ENCODE measurements at places on chromosomes 4 and X.

GRCh38 chr4:48108309-48109073, 25.6 kb downstream of the TXK start:
- DNase-seq = no peak

DNA sequence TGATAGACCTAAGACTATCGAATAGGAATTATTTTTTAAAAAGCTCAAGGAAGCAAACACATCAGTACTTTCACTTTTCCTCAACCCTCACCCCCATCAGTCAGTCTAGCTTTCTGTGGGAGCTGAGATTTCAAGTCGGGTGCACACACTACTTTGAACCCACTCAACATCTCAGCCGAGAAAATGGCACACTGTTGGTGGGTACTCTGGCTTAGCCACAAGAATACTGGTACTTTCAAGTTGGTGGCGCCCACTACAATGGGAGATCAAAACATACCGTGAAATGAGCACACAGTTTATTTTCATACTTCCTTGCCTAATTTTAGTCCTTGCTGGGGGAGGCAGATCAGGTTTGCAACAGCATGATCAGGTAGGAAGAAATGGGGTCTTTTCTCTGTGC, 10.2 kb downstream of the CD40LG start:
- peak; percentile 53 for DNase-seq

- no peak for DNase-seq
Observed at GRCh38 chr4:58491620-58492019, 1381.4 kb upstream of the IGFBP7 start.

- DNase-seq = no peak
Observed at GRCh38 chr4:156775813-156776212, 195.8 kb downstream of the PDGFC start.

DNA sequence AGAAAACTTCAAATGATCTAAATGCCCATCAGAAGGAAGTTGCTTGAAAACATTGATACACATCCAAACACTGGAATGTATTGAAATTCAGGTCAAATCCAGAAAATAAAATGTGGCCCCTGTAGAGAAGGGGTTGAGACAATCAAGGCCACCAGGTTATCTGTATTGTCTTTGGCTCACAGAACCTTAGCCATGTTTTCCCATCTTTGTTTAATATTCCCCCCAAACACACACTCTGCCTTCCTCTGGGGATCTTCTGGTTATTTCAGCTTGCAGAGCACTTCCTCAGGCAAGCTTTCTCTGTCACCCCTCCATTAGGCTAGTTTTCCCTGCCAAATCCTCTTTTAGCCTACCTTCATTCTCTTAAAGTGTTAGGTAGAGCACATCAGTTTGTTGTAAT, 30.5 kb downstream of the PAGE2 start:
- DNase-seq = no peak

DNA sequence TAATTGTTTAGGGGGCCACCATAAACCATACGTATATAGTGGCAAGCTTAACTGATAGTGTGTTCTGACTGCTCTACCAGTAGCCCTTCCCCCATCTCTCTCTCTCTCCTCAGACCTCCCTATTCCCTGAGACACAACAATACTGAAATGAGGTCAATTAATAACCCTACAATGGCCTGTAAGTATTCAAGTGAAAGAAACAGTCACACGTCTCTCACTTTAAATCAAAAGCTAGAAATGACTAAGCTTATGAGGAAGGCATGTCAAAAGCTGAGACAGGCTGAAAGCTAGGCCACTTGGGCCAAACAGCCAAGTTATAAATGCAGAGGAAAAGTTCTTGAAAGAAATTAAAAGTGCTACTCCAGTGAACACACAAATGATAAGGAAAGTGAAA, 78.0 kb downstream of the PRDM5 start:
- DNase-seq = peak; percentile 31

DNA sequence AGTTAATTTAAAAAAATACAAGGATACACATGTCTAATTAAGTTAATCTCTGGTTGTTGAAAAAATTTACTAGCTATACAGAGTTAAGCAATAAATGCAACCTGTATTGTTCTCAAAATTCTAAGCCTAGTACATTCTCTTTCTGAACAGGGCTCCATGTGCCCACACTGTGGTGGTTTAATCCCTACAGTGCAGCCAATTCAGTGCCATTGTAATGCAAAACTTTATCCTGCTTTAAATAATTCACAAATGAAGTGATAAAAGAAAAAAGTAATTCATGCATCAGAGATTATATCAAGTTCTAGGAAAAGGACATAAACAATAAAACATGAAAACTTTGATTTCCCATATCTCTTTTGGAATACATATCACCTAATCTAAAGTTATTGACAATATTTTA, 1089.2 kb downstream of the C4orf33 start:
- no peak for DNase-seq

GRCh38 chrX:133979641-133980230, 5.7 kb downstream of the GPC3 start:
- no peak for DNase-seq

GRCh38 chr4:172245516-172245915, 432.3 kb downstream of the GALNTL6 start:
- DNase-seq = no peak

GRCh38 chrX:80016182-80016581, 1.6 kb downstream of the TBX22 start:
- no peak for DNase-seq

- no peak for DNase-seq
Observed at GRCh38 chr4:25956260-25956659, 42.2 kb downstream of the SMIM20 start.

- DNase-seq = no peak
Observed at GRCh38 chr4:177107288-177107921, 202.3 kb upstream of the NEIL3 start.

GRCh38 chrX:20693078-20693477, 426.4 kb upstream of the RPS6KA3 start:
- no peak for DNase-seq

GRCh38 chrX:87388381-87388780, 129.2 kb upstream of the KLHL4 start:
- DNase-seq = no peak

GRCh38 chrX:135480076-135480475, 40.4 kb upstream of the INTS6L start:
- DNase-seq = no peak

GRCh38 chr4:79042079-79042674, 102.9 kb upstream of the PAQR3 start:
- no peak for DNase-seq

GRCh38 chrX:47245156-47245555, 12.3 kb downstream of the USP11 start:
- DNase-seq = no peak

GRCh38 chrX:104995546-104995945, 224.9 kb downstream of the TEX13A start:
- DNase-seq = no peak

DNA sequence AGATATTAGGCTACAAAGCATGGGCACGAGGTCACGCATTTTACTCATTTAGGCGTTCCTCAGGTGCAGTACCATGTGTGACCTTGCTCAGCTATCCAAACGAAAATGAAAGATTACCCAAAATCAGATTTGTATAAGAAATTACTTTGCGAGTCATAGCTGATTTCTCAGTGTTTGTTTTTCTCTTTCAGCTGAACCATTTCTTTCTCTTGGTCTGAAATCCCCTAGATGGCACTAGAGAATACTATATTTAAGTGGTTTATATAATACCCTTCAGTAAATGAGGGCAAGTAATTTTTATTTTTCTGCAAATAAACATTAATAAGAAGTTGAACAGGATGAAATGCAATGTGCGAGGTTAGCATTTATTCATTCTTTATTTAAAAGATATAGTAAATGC, 496.6 kb downstream of the STIM2 start:
- DNase-seq = no peak

DNA sequence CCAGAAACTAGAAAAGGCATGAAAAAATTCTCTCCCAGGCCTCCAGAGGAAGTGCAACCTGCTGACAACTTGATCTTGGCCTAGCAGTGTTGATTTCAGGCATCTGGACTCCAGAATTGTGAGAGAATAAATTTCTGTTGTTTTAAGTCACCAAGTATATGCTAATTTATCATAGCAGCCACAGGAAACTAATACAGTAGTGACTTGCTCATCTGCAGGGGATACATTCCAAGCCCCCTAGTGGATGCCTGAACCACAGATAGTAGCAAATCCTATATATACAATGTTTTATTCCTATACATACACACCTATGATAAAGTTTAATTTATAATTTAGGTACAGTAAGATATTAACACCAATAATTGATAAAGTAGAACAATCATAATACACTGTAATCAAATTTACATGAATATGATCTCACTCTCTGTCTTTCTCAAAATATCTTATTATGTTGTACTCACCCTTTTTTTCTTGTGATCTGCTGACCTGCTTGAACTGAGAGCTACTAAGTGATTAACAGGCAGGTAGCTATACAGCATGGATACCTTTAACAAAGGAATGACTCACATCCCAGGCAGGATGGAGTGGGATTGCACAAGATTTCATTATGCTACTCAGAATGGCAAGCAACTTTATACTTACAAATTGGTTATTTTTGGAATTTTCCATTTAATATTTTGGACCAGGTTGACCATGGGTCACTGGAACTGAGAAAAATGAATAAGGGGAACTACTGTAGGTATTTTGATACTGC, 501.1 kb downstream of the KCNIP4 start:
- DNase-seq = no peak

DNA sequence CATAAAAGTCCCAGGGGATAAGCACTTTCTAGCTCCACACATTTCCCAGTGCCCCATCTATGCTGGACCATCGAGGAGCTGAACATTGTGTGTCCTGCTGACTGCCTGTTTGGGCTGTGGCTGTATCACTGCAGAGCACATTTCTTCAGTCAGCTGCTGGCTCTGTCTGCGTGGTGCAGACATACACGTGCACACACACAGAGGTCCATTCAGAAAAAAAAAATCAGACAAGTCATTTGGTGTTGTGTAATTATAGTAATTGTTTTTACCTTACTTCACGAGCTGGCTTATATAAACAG, 1.1 kb upstream of the PDLIM3 start:
- DNase-seq = no peak

DNA sequence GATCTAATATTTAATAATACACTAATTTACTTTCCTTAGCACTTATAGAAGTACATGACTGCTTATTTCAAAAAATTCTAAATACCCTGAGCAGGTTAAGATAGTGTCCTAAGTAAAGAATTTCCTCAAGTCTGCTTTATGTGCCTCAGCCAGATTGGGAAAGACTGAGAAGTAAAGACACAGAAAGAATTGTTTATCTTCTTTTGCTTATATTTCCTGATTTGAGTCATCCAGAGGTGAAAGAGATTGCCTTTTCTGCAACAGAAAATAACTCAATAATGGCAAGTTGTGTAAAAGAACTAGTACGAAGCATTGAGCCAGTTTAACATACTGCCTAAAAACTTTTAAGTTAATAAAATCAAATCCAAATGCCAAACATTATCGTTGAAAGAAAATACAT, 45.0 kb downstream of the NAF1 start:
- no peak for DNase-seq

GRCh38 chr4:9832640-9833039, 51.2 kb downstream of the DRD5 start:
- no peak for DNase-seq

GRCh38 chrX:150449313-150449712, 86.2 kb downstream of the MAMLD1 start:
- DNase-seq = no peak

GRCh38 chr4:54062392-54062791, 2.0 kb downstream of the CHIC2 start:
- no peak for DNase-seq

DNA sequence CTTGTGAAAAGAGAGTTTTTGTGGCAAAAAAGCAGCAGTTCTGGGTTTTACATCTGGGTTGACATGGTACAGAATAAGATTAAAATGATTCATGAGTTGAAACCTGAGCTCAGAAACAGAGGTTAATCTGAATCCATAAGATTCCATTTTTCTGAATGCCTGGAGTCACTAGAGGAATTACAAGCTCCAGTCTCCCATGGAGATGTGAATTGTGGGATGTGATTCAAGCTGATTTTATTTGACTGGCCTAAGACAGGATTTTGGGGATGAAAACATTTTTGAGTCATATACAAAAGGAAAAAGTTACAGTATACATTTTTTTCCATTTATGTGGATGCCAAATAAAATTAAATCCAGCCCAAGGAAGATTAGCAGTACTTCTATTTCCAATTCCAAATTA, 161.1 kb downstream of the RBM46 start:
- DNase-seq = no peak

DNA sequence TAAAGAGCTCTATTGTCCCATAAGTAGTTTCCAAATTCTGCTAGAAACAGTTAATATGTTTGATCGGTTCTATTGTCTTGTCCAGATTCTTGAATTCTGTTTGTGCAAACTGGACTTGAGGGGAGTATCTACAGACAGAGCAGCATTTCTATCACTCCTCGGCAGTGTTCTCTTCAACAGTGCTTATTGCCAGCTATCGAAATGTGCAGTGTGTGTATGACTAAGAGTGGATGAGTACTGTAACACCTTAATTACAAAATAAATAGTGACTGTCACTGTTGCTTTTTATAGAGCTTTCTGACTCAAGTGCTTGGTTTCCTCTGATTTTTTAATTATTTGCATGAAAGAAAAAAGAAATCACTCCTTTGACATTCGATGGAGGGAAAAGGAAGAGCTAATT, 274.6 kb downstream of the RPA4 start:
- DNase-seq = no peak

- no peak for DNase-seq
Observed at GRCh38 chr4:75668596-75668995, 4.6 kb downstream of the G3BP2 start.

DNA sequence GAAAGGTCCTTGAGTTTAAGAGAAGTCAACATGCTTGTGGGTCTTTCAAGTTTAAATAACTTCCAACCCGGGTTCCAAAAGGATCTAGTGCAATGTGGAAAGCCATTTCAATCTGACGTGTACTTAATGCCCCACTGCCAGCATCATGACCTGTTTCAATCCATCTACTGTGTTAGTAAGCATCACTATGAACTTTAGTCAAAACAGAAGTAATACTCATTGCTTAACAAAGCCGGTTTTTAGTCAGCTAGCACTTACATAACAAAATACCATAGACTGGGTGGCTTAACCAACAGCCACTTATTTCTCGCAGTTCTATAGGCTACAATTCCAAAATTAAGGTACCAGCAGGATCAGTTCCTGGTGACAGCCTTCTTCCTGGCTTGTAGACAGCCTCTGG, 677.5 kb downstream of the DMD start:
- DNase-seq = no peak

DNA sequence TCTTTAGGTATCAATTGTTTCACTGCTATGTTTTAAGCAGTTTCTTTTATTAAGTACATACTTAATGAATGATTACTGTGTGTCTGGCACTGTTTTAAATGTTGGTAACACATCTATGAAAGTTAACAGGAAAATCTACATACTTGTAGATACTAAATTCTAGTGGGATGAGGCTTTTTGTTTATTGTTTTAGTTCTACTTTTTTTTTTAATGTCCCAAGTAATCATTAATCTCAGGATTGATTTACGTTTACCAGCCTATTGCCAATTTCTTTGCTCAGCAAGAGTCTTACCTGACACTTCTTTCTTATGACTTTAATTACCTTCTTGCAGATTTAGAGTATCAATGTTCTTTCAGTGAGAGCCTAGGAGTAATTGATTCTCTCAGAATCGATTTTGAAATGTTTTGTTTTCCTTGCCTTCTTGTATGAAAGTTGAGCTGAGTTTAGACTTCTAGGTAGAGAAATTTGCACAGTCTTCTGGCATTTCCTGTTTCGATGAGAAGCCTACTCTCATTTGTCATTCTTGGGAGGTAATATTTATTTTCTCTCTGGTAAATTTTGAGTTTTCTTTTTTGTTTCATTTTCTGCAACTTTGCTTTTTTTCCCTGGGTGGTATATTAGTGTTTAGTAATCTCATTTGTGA, 235.2 kb upstream of the ANKRD50 start:
- no peak for DNase-seq
